Osteocyte (in vitro differentiated cells): ENCODE measurements at places on chromosomes 12 and 14.

GRCh38 chr14:90699016-90699415 lies 117.2 kb downstream of the TTC7B start:
- no peak for DNase-seq

- DNase-seq: peak; percentile 96
Observed at GRCh38 chr12:104986022-104986941, at the start of gene NOPCHAP1. NOPCHAP1 (plus strand) TSS chr12:104986316; CDS start chr12:104986353, 37 bp downstream.

DNA sequence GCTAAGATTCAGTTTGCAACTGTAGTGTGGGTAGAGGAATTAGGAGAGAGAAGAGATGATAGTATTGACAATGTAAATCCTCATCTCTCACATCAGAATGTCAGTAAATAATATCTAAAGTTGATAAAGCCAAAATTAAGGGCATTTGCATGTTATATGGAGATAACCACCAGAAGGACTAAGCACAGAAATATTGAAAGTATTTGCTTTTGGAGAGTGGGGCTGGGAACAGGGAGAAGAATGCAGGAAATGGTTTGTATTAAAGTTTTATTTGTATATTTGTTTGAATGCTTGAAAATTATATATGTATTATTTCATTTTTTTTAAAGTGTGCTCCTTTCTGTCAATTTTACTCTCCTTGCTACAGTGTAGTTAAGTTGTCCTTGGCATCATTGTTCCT lies 491.4 kb downstream of the APAF1 start:
- DNase-seq: no peak

DNA sequence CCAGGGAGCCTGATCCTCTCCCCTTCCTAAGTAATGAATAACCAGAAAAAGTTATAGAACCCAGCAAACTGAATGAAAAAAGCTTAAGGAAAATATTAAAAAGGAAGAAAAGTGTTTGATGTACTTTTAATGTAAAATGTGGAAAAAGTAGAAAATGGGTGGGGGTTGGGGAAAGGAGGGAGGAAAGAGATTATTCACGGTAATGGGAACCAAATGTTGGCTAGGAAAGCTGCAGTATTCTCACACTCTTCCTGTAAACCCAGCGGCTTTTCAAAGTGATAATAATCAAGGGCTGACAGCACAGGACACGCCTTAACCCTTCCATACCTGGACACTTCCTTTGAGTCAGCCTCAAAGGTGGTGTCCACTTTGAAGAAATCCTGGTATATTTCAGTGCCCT lies 139.2 kb downstream of the TGFB3 start:
- no peak for DNase-seq

GRCh38 chr12:13798162-13798561 lies 183.2 kb downstream of the GRIN2B start:
- DNase-seq: no peak

- no peak for DNase-seq
Observed at GRCh38 chr12:67692966-67693365, 44.4 kb downstream of the DYRK2 start.

DNA sequence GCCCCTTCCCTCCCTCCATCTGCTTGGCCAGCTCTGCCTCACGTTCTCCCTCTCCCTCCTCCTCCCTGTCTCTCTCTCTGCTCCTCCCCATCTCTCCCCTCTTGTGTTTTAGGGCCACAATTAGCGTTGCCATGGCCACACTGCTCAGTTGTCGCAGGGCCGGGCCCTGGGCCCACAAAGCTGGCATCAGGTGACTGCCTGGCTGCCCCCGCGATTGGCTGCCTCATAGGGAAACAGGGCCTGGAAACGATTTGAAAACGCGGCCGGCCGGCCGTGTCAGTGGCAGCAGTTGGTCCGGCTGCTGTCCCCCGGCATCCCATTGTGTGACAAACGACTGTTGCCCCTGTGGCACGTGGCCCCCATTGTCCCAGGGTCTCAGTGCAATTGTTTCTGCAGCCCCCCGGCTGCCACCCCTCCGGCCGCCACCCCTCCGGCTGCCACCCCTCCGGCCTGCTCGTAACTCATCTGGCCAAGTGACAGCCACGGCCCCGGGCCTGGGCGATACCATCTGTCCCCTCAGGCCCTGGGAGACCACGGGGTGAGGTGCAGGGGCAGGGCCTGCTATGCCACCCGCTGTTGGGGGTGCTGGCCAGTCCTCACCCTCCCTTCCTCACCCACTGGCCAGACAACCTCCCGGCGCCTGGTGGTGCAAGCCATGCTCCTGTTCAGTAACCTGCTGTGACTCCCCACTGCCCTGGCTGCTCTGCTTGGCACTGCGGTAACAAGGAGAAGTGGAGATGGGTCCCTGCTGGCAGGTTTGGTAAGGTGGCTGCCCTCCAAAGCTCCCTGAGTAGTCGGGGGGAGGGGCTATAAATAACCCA lies 17.4 kb downstream of the FOXN4 start:
- no peak for DNase-seq

DNA sequence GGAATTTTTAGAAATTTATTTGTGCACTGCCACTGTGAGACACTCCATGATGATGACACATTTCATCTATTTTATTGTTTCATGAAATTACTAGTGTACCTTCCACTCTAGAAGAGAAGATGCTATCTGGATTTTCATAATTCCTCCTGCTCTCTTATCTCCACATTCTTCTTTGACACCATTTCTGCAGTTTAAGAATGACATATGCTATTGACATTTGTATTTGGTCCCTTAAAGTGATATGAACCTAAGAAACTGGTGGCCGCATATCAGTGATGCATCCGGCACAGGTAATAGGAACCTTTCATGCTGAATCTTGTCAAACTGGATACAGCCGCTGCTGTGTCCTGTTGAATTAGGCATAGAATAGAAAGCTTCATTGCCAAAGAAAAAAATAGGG lies 696.3 kb downstream of the TMEM121 start:
- no peak for DNase-seq

DNA sequence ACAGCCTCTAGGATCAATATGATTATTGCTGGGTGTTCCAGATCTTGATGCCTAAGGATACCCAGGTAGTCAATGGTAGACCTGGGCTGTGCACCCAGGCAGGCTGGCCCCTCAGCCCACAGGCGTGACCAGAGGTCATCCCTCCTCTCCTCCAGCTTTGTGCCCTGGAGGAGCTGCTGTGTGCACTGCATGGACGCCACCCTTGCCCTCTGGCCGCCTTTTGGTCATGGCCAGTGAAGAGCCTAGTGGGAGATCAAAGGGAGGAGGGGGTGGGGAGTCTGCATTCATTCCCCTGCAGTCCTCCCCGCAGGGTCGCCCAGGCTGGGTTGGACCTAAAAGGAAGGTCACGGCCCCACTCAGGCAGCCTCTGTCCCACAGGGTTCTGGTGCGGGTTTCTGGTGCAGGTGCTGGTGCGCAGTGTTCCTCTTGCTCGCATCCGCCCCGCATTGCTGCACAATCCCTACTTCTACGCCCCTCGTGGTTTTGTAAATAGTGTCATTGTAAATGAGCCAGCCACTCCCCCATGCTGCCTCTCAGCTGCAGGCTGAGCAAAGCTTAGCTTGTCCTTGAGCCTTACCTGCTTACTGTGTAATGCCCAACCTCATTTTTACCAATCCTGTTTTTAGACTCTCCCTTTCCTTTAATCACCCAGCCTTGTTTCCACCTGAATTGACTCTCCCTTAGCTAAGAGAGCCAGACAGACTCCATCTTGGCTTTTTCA lies 55.3 kb downstream of the PSMA6 start:
- no peak for DNase-seq

DNA sequence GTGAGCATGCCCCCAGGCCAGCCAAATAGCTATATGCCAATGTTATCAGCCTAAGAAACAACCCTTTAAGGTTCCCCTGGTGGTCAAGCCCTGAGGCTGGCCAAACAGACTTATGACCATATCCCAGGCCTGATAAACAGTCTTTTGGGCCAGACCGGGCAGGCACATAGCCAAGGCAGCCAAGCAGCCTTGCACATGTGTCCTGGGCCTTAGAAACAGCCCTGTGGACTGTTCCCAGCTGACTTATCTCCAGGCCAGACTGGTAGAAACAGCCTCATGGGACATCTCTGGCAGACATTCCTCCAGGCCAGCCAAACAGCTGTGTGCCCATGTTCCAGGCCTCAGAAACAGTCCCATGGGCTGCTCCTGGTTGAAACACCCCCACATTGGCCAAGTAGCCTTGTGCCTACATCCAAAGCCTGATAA lies 295.0 kb upstream of the MGAT4C start:
- no peak for DNase-seq

GRCh38 chr12:47805417-47805816 lies 14.3 kb downstream of the HDAC7 start:
- DNase-seq: no peak

DNA sequence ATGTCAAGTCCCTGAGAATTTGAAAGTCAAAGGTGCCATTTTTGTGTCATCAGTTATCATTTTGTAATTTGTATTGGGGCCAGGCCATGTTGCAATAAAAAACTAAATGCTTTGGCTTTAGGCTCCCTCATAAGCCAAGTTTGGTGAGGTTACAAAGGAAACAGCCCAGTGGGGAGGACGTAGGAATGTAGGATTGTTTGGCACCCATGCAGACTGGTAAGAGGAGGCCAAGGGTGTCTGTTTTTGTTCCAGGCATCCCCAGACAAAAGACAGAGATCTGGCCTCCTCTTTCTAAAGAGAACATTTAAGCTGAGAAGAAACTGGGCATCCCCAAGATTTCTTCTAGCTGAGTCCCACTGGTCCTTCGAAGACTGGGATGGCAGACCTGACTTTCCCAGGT lies 111.7 kb downstream of the SUDS3 start:
- DNase-seq: no peak

DNA sequence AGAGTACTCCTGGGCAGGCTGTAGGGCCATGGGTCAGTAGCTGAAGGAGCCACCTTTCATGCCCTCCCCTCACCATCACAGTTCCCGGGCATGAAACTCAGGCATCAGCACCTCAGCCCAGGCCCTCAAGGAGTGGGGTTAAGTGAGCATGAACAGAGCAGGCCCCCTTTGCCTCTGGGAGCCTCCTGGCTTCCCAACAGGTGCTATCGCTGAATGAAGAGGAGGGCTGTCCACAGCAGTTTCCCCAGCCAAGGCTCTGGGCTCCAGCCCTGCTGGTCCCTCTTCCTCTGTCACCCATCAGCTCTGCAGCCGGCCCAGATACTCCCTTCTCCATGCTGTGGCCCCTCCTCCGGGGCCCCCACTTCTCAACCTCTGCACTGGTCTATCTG lies 184.3 kb downstream of the ZFP36L1 start:
- DNase-seq: no peak

DNA sequence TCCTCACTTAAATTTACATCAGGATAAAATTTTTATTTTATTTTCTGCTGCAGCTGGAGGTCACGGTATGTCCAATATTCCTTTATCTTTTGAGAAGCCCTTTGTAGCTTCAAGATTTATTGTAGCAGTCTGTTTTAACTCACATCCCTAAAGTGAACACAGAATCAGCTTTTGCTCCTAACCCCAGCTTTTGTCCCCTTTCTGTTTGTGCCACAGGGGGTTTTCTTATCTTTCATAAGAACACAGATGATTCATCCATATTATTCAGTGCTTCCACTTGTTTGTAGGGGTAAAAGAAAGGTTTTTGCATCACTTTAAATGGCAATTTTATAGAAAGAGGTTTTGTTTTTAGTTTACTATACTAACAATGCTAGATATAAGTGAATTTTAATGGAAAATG lies 21.8 kb upstream of the PIK3C2G start:
- DNase-seq: no peak

- peak; percentile 83 for DNase-seq
Observed at GRCh38 chr12:91053951-91054715, 3.7 kb downstream of the KERA start.

DNA sequence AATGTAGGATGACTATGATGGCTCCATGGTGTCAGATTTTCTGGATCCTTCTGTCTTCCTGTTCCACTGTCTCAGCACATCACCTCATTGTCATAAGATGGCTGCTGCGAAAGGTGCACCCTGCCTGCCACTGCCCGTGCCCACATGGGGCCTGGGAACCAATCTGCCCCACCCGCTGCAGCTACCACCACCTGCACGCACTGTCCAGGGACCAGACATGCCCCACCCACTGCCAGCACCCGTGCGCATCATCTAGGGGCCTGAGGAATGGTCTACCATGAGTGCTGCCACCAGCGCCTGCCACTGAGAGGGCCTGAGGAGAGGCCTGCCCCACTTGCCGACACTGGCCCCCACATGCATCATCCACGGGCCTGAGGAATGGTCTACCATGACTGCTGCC lies 23.8 kb downstream of the CYP46A1 start:
- peak; percentile 77 for DNase-seq

GRCh38 chr12:124411281-124411878 lies 116.5 kb downstream of the RFLNA start:
- no peak for DNase-seq

- DNase-seq: no peak
Observed at GRCh38 chr14:56808110-56808382, 2.2 kb downstream of the OTX2 start.

- DNase-seq: no peak
Observed at GRCh38 chr12:102950950-102951619, 6.4 kb upstream of the ASCL1 start.

DNA sequence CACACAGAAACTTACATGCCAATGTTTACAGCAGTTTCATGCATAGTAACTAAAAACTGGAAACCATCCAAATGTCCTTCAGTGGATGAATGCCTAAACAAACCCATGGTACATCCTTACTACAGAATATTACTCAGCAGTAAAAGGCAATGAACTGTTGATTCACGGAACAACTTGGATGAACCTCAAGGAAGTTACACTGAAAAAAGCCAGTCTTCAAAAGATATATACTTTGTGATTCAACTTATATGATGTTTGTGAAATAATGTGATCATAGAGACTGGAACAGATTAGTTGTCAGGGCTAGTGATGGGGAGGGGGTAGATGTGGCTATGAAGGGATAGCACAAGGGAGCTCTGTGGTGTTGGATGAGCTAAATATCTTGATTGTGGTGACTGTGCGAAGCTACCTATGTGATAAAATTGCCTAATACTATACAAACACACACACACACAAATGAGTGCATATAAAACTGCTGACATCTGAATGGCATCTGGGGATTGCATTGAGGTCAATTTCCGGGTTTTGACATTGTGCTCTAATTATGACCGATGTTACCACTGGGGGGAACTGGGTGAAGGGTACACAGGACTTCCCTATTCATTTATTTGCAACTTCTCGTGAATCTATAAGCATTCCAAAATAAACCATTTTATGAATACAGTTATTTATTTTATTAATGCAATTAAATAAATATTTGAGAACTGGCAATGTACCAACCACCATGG lies 94.3 kb downstream of the RIN3 start:
- DNase-seq: no peak

GRCh38 chr12:101564912-101565311 lies 29.9 kb upstream of the MYBPC1 start:
- DNase-seq: no peak

GRCh38 chr12:81809113-81809777 lies 50.1 kb upstream of the PPFIA2 start:
- no peak for DNase-seq

- no peak for DNase-seq
Observed at GRCh38 chr14:39060818-39061437, 42.1 kb downstream of the SEC23A start.

- no peak for DNase-seq
Observed at GRCh38 chr12:701896-702539, 38.8 kb upstream of the NINJ2 start.

DNA sequence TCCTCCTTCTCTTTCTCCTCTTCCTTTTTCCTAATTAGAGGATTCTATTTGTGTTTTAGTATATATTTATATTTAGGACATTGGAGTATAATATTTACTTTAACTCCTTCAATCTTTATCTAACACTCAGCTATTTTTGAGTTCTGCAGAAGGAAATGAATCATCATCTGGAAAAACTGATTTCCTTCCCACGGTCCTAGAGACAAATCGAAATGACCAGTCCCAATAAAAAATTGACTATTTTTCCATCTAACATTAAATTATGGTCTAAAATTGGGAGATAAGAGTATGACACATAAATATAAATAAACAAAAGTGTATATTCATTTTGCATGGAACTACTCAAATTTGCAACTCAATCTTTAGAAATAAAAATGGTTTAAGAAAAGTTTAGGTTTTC lies 167.4 kb downstream of the TMTC3 start:
- DNase-seq: no peak
